Fibroblast of villous mesenchyme (primary cell): ENCODE measurements at places on chromosomes 7 and 10. TPM values are rescaled to one million over a fixed set of nuclear protein-coding genes. Genes with fewer than 3 reads are reported as not detected.

GRCh38 chr10:121715969-121716368 lies 117.7 kb upstream of the FGFR2 start:
- no peak for DNase-seq

DNA sequence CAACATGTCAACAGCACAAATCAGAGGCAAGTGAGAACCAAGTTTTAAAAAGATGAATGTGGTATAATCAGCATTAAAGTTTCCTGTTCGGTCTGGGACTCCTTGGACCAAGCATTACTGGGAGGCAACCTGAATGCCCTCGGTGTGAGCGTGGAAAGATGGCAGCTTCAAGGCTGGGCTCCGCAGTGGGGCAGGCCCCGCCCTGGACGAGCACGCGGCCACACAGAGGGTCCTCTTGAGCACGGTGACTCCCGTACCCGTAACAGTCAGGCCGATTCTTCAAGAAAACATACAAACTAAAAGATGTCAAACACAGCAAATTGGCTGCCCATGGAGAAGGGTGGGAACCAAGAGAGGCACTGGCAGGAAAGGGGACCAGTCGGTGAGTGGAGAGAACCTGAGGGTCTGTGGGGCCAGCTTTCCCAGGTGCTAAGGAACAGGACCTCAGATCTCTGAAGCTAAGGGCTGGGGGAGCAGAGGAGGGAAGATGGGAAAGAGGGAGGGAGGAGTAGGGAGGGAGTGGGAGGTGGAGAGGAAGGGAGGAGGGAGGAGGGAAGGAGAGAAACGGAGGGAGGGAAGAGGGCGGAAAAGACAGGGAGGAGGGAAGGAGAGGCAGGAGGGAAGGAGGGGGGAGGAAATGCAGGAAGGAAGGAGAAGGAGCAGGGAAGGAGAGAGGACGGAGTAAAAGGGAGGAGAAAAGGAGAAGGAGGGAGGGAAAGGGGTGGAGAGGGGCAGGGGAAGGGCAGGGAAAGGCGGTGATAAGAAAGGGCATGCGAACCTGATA lies 71.2 kb upstream of the FAM20C start:
- DNase-seq, result no peak

PAPOLB gene
- under 0.01 TPM in 1 of 2 replicates, not detected in the other for total RNA-seq

ZNF33B gene
- 6.1 and 7.8 TPM in 2 replicates for total RNA-seq

- DNase-seq, result peak; percentile 38
Observed at GRCh38 chr7:107315716-107316220, 147.0 kb downstream of the HBP1 start.

GRCh38 chr7:66504131-66504530 lies 124.5 kb upstream of the KCTD7 start:
- no peak for DNase-seq

DNA sequence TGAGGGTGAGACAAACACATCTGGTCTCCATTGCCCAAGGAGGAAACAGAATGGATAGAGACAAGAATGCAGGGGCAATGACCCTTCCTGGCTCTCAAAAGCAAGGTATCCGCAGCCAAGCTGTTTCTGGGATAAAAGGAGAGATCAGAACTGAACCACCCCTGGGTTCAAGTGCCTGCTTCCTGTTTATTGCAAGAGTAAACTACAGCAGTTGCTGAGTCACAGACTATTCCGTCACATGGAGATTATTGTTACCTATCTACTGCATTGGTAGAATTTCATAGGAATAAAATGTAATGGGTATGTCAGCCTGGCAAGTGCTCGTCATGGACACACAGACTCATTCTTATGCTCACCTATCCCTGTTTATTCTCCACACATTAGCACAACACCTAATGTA lies 821.6 kb downstream of the GRID1 start:
- DNase-seq, result no peak

DNA sequence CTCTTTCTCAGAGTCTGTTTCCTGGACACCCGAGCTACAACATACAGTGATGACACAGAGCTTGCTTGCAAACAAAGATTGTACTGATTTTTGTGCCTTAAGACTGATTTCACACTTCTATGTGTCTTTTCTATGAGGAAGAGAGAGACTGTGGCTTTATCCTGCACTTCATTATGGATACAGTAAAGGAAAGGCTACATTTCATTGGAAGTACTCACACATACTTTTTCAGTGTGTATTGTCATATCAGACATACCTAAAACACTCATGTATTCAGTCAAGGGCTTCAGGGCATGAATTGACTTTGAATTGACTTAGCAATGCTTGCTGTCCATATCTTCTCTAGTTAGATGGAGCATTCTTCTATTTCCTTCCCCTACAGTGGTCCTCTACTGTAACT lies 135.5 kb upstream of the IMMP2L start:
- DNase-seq, result no peak

DNA sequence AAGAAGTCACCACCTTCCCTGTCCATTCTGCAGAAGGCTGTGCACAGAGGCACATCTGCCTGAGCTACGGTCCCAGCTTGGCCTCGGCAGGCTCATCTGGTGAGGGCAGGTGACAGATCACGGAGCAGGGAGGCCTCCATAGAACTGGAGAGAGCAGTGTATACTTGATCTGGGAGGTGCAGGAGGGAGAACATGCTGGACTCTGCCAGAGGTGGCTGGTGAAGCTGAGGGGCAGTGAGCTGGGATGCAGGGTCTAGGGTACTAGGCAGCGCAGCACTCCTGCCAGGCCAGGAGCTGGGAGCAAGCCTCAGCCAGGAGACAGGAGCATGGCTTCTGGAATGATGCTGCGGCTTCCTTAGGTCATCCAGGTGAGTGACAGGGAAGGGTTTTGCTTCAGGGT lies 553.0 kb downstream of the TCERG1L start:
- DNase-seq, result no peak

- no peak for DNase-seq
Observed at GRCh38 chr7:18755793-18756192, 260.2 kb downstream of the HDAC9 start.

NODAL gene
- not detected in 2 replicates for total RNA-seq

GRCh38 chr7:75995996-75996395 lies 1.6 kb upstream of the TMEM120A start:
- DNase-seq, result no peak

DNA sequence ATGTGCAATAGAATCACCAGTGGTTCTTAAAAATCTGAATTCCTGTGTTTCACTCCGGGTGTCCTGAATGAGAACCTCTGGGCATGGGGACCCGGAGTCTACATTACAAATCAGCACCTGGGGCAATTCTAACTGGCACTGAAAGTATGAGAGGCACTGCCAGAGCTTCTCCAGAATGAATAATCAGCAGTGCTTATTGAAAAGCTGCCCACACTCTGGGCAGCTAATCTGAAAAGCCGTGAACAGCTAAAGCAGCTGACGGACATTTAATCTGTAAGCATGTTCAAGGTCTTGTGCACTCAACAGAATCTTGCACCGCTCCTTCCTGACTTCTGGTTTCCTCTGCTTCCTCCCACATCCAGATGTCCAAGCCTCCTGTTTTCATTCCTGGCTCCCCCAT lies 113.3 kb upstream of the KIF5B start:
- DNase-seq, result no peak

DHX32 gene
- 40.3 and 48.8 TPM in 2 replicates for total RNA-seq

DNA sequence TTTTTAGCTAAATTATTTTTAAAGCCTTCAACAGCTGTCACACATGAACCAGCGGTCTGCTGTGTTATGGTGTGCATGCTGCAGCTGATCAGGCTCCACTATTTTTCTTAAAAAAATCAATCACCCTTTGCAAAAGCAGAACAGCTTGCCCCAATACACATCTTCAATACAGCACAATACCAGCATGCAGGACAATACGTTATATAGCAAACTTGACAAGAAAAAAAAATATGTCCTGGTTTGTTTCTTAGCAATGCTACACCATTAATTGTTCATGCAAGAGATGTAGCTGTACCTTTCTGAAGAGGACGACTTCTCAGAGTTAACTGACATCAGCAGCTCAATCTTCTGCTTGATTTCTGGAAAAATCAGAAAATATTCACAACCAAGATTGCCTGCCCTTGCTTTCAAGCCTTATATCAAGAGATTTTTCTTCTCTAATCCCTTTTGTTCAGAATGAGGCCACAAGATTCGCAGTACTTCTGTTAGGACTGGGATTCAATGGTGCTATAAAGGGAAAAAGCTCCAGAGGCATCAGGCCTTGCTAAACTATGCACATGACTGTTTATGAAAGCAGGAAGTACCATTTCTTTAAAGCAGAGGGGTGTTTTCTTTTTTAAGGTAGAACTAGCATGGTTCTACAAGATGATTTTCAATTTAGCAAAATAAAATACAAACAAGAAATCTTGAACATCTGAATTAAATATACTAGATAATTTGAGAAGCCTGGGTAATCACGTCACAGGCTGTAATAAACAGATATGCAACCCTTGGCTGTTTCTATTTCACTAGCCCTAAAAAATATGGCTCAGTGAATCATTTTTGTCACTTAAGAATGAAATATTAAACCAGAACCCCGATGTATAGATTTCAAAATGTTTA lies 120.0 kb downstream of the SRPK2 start:
- DNase-seq, result peak; percentile 83

DNA sequence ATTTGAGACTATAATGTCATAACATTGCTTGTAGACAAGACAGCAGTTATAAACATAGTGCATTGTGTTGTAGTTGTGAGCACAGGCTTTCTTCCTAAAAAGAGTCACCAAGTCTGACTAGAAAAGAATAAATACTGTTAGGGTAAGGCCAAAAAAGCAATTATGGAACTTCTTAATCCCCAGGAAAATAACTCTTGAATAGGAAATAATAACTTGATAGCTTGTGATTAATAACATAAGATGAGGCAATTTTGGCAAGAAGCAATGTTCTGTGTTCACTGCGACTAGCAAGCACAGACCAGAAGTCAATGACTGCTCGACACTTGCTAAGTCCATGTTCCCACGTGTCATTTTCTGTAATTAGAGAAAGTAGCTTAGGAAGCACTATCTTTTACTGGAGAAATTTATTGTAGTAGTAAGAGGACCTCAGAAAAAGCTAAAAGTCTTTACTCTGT lies 97.1 kb downstream of the AGMO start:
- no peak for DNase-seq

DNA sequence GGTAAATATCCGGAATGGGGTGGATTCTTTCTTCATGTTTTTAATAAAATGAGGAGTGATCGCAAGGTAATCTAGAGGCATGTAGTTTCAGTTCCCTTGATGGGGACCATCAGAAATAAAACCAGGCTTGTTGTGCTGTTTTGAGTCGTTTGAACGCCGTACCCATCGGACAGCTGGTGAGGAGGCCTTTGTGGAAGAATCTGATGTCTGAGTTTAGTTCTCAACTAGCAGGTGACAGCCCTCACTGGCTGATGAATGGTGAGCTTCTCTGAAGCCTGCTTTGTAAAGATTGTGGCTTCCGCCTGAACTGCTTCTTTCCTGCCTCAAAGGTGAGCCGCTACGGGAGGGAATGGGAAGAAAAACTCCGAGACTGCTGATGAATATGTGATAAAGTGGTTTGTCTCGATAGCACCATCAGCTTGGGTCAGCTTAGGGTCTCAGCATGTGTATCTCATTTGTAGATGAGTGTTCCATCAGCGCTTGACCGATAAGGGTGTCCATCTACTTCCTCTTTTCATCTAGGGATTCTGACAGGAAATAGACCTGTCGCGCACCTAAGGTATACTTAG lies 977 bp downstream of the TMEM248 start:
- DNase-seq, result no peak

- DNase-seq, result no peak
Observed at GRCh38 chr7:80131675-80132435, 2.8 kb upstream of the GNAI1 start.

DOCK4 gene
- 13.9 and 43.6 TPM in 2 replicates for total RNA-seq

- no peak for DNase-seq
Observed at GRCh38 chr10:31001740-31002139, 29.9 kb downstream of the ZNF438 start.

DNA sequence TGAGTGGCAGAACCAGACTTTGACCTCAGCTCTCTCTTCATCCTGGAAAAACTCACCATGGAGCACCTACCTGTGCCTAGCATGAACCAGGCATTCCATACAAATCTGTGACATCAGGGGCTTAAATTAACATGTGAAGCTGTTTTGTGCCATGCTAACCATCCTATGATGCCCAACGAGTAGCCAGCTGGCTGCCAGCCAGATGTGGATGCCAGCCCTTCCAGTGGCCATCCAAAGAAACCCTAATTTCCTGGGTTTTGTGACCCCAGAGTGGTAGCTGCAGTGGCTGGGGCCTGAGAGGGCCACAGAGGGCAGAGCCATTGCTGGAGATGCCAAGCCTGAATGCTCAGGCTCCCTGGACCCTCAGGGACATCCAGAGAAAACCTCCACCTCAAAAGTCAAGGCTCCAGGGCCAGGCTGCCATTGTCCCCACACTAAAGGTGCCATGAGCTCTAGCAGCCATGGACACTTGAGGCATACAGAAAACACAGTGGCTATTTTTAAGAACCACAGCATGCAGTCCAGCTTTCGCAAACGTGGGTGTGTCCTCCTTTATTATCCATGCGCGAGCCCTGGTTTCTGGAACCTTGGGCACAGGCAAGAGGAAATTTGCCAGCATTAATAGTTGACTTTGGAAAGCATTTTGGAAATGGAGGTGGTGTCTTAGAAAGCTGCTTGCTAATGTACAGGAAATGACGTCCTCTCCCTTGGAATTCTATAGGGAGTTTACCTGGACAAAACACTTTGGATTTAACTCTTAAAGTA lies 6.0 kb downstream of the CPXM2 start:
- no peak for DNase-seq

DNA sequence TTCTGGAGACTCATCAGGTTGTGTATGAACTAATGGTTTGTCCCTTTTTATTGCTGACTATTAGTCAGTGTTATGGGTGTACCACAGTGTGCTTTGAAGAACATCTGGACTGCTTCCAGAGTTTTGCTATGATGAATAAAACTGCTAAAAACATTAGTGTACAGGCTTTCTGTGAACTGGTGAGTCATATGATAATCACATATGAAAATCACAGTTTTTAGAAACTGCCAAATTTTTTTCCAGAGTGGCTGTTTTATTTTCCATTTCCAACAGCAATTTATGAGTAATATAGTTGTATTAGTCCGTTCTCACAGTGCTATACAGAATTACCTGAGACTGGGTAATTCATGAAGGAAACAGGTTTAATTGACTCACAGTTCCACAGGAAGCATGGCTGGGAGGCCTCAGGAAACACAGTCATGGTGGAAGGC lies 281.2 kb upstream of the VSTM2A start:
- DNase-seq, result peak; percentile 30

GRCh38 chr10:77264107-77264506 lies 373.5 kb downstream of the KCNMA1 start:
- DNase-seq, result no peak

- no peak for DNase-seq
Observed at GRCh38 chr7:140121326-140121725, 55.5 kb downstream of the KDM7A start.

CYP26C1 gene
- total RNA-seq, result not detected in 2 replicates

DNA sequence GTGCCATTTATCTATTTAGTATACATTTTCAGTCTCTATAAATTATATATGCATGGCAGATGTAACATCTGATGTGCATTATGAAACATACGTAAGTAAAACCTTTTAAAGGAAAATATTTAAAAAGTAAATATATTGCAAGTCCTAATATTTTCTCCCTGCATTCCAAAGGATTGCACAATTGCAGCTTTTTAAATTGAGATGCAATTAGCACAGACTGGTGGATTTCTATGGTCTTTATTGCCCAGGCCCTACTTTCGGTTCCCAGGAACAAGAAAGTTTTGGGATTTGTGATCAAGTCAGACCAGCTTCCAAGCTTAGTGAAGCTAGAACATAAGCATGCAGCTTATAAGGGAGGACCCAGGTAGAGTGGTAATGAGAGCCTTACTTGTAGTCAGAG lies 337.8 kb downstream of the NRG3 start:
- peak; percentile 17 for DNase-seq

- no peak for DNase-seq
Observed at GRCh38 chr10:17431871-17432311, 22.5 kb downstream of the ST8SIA6 start.

HYAL4 gene
- under 0.01 and 0.64 TPM in 2 replicates for total RNA-seq
